ENCODE measurements at places on chromosomes 1 and 21. TPM values are rescaled to one million over a fixed set of nuclear protein-coding genes. Genes with fewer than 3 reads are reported as not detected.

Gene LAMB3
- total RNA-seq, result 0.26 TPM

Gene AKR7A3
- total RNA-seq, result 0.81 TPM

Gene TEDDM1
- not detected for total RNA-seq

Gene SSR2
- total RNA-seq, result 172 TPM

Gene OR13G1
- not detected for total RNA-seq

Gene WDR64
- not detected for total RNA-seq

Gene AIRE
- total RNA-seq, result 0.17 TPM

Gene DMBX1
- total RNA-seq, result 2.3 TPM

Gene TMEM269
- total RNA-seq, result 0.44 TPM

Gene SDC3
- 25.9 TPM for total RNA-seq

Gene OR6N1
- total RNA-seq, result not detected

Gene SH3BGR
- 4.3 TPM for total RNA-seq

Gene HTR1D
- total RNA-seq, result 3.3 TPM

DNA sequence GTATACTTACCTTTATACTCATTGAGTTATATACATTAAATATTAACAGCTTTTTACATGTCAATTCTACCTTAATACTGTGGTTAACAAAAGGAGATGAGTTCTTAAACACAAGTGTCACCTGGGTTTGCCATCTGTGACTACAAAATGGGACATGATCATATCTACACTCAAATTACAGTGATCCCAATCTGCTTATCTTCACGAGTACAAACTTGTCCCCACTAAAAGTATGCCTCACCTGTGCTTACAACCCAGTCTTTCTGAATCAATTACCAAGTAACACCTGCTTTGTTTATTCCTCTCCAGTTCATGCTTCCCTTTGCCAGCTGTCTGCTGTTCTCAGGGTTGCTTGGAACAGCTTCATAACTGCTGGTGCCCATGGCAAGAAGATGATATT, 8.8 kb downstream of the CD1E start:
- no peak for DNase-seq

DNA sequence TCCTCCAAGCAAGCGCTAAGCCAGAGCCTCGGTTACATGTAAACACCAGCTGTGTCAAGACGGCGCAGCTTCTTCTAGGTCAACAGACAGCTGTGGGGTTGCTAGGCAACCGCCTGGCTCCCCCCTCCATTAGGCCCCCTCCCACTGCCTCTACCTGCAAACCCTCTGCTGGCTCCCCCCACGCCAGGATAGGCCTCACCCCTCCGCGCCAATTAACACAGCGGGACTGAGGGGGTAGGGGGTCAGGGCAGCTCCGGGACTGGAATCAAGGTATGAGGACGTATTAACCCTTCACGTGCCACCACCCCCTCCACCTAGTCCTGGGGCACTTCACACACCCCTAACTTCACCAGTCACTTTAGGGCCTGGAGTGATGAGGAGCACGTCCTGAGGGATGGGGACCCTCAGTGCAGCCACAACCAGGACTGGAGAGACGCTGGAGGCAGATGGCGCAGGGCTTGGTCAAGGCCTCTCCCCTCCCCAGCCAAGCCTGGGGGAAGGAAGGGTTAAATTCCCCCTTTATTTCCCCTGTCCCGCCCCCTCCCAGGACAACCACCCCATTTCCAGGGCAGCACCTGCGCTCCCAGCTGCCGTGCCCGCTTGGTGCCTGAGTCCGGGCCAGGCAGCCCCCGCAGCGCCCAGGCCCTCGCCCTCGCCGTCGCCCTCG, 37.4 kb upstream of the WASF2 start:
- DNase-seq, result peak; percentile 90

DNA sequence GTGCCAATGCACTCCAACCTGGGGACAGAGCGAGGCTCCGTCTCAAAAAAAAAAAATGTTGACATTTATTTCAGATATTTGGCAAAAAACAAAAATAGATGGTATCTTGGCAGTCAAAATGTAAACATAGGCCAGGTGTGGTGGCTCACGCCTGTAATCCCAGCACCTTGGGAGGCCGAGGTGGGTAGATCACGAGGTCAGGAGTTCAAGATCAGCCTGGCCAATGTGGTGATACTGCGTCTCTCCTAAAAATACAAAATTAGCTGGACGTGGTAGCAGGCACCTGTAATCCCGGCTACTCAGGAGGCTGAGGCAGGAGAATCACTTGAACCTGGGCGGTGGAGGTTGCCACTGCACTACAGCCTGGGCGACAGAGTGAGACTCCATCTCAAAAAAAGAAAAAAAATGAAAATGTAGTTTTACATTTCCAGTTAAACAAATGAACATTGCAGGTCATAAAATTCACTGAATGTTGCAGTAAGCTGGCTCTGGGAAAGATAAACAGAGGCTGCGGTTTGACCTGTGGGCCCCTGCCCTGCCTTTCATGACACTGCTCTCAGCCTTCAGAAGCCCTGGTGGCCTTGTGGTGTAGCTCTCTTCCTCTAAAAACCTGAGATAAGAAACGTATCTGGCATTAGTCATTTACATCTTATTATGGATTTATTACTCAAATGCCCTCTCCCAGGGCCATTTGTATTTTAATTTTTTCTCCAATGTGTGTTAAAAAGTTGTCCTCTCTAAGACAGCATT, 12.2 kb upstream of the SLC44A3 start:
- DNase-seq, result no peak

DNA sequence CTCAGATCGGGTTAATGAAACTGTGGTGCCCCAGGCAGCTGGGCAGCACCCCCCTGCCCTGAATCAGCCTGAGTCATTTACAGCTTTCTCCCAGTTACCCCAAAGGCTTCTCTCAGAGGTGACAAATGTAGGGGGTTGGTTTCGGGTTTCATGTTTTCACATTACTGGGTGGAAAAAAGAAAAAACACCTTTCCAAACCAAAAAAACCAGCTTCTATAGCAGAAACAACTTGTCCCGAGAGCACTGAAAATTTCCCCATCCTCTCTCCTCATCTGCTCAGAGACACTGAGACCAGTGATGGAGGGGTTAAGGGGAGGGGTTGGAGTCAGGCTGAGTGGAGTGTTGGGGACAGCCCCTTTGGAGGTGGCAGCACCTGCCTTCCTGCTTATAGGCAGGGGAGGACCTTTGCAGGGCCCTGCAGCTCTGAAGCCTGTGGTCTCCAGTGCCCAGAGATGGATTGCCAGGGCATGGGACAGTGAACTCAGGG, 15.6 kb downstream of the UTP11 start:
- DNase-seq, result peak; percentile 57

GRCh38 chr1:177142791-177143271, 21.7 kb downstream of the ASTN1 start:
- DNase-seq, result no peak

DNA sequence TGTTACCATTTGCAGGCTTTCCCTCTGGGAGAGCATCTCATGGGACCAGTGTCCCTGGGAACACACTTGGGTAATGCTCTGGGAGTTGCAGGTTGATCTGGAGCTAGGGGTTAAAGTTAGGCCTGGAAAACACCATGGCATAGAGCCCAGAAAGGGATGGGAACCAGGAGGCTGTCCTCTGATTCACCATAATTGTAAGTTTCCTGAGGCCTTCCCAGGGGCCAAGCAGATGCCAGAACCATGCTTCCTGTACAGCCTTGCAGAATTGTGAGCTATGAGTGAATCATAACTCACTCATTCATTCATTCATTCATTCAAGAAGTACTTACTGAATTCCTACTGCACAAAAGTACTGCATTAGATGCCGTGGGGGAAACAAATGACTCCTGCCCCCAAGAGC, 50.0 kb downstream of the LACTBL1 start:
- DNase-seq, result no peak

DNA sequence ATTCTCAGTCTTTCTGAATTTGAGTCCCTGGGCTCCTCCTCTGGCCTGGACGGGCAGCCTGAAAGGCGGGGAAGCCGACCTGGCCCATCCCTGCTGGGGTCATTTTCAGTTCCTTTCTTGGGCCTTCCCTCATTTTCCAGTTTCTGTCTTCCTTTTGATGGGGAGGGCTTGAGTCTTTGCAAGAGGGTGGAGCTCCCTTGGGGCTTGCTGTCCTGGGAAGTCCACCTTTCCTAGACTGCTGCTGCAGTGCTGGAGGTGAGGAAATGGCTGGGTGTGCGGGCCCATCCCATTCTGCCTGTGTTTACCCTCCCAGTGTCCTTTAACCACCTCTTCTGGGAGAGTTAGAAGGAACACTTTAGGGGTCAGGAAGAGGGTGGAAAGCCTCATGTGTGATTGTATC, 40.4 kb upstream of the SYNC start:
- DNase-seq, result no peak

DNA sequence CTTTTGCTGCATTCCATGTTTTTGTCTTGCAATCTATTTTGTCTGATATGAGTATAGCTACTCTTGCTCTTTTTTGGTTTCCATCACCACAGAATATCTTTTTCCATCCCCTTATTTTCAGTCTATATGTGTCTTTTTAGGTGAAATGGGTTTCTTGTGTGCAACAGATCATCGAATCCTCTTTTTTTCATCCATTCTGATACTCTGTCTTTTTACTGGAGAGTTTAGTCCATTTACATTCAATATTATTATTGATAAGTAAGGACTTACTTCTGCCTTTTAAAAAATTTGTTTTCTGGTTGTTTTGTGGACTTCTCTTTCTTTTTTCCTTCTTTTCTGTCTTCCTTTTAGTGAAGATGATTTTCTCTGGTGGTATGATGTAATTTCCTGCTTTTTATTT, 64.6 kb upstream of the CD55 start:
- no peak for DNase-seq

- no peak for DNase-seq
Observed at GRCh38 chr21:17045214-17045853, 467.5 kb upstream of the CXADR start.

DNA sequence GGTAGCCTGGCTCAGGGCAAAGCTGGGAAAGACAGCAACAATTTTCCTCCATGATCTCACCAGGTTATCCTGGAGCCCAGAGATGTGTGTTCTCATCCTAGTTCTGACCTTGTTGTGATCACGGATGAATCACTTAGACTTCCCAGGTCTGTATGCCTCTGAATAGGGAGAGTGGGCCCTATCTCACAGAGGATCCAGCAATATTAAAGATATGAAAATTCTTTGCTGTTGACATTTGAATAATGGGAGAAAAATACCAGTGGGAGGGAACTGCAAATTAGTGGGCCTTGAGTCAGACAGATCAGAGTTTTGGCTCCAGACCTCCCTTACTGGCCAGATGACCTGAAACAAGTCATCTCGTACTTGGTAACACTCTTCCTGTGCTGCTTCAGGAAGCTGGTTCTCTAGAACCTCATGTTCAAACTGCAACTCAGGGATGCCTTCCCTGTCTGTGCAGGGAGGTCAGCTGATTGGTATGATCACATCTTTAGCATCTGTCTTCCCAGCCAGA, 32.8 kb upstream of the RNF19B start:
- DNase-seq, result no peak

- DNase-seq, result peak; percentile 91
Observed at GRCh38 chr1:10679496-10680220, 116.8 kb downstream of the CASZ1 start.

DNA sequence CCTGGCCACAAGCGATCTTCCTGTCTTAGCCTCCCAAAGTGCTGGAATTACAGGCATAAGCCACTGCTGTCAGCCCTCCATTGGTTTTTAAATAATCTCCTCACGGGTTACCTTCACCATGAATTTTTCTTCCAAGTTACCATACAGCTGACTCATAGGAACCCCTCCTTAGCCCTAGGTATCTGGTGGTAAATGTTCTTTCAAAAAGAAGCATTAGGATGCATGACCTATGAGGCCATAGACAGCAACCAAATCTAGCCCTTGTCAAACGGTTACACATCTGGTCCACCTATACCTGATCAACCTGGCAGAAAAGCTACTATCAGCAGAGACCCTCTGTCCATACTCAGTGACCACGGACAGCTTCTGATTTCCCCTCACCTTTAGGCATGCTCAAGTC, 12.7 kb upstream of the DEGS1 start:
- DNase-seq, result no peak

GRCh38 chr1:201503397-201504176, 3.3 kb downstream of the CSRP1 start:
- peak; percentile 67 for DNase-seq

DNA sequence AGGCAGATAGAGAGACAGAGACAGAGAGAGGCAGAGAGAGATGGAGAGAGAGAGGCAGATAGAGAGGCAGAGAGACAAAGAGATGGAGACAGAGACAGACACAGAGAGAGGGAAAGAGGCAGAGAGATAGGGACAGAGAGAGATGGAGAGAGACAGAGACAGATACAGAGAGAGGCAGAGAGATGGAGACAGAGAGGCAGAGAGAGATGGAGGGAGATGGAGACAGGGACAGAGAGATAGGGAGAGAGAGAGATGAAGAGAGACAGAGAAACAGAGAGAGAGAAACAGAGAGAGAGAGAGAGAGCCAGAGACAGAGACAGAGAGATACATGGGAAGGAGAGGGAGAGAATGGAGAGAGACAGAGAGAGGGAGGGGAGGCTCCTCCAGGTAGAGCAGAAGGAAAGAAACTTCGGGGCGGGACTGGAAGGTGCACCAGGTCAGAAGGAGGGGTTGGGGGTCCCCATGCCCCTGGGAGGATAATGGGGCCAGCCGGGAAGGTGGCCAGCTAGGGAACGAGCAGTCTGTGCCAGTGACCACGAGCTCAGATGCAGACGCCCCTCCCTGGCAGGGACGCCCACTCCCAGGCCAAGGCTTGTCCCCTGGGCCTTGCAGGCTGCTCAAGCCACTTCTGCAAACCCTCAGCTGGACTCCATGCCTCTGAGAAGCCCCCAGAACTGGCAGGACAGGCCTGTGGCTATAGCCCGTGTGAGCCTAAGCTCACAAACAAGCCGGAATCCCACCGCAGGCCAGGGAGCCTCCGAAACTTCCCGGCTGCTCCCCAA, 3.3 kb downstream of the FNDC10 start:
- no peak for DNase-seq

- DNase-seq, result no peak
Observed at GRCh38 chr1:97144527-97144926, 422.9 kb downstream of the PTBP2 start.

GRCh38 chr1:28591708-28592320, at the start of gene RAB42:
Gene RAB42 (plus strand): TSS chr1:28592265. CDS start chr1:28592512, 247 bp downstream.
- peak; percentile 66 for DNase-seq

- no peak for DNase-seq
Observed at GRCh38 chr1:67787746-67788145, 45.5 kb downstream of the GNG12 start.

GRCh38 chr21:16570171-16570570, 840.4 kb downstream of the USP25 start:
- DNase-seq, result no peak

GRCh38 chr1:168085401-168085872, 51.3 kb downstream of the GPR161 start:
- no peak for DNase-seq

- DNase-seq, result no peak
Observed at GRCh38 chr1:16067127-16067768, 6.2 kb downstream of the FAM131C start.

All from H9 (cell line).